ENCODE measurements at places on chromosomes 12 and 14. TPM values are rescaled to one million over a fixed set of nuclear protein-coding genes. Genes with fewer than 3 reads are reported as not detected.
A peak's percentile ranks its signal among the peaks of the same experiment; 100 is the strongest.

DNA sequence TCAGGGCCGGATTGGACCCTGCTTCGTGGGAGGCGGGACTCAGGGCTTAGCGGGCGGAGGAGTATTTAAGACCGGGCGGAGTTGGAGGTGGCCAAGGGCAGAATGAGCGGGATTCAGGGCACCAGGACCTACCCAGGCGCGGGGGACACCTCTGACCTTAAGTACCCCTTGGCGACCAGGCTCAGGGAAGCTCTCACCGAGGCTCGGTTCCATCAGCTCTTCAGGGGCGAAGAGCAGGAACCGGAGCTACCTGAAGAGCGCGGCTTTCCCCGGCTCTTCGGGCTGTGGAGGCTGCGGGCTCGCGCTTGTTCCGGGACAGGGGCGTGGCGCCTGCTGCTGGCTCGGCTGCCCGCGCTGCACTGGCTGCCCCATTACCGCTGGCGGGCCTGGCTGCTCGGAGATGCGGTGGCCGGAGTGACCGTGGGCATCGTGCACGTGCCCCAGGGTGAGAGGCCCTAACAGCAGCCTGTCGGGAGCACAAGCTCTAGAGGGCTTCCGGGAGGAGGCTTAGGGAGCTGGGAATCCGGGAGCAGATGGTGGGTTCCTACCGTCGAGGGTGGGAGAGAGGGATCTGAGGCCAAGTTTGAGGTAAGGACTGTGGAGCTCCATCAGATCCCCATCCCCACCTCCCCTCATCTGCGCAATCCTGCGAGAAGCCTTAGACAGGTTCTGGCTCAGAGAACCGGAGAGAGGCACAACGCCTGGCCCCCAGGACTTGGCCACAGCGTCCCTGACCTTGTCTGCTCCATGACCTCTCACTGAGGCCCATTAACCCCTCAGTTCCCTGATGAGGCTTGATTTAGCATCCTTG lies 8.4 kb downstream of the ARHGEF25 start:
- DNase-seq: no peak

DNA sequence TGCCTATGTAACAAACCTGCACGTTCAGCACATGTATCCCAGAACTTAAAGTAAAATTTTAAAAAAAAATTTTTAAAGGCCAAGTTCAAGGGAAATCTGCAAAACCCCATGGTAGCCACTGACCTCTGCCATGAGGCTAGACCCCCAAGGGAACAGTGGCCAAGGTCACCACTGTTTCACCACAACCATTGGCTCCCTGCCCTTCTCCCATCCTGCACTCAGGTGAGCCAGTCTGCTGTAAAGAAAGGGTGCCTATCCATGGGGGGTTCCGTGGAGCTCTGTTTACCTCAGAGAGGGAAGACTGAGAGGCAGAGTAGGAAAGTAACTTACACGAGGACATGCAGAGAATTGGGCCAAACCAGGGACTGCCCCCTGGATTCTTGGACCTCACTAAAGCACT lies 38.6 kb downstream of the VWF start:
- DNase-seq: no peak

GRCh38 chr12:54272214-54272613 lies 7.7 kb downstream of the CBX5 start:
- no peak for DNase-seq

- DNase-seq: peak; percentile 63
Observed at GRCh38 chr12:122852336-122853275, 17.3 kb downstream of the HIP1R start.

- DNase-seq: no peak
Observed at GRCh38 chr12:49288922-49289555, 5.9 kb upstream of the PRPH start.

The MAP1LC3B2 gene
- 0.63 TPM for total RNA-seq

DNA sequence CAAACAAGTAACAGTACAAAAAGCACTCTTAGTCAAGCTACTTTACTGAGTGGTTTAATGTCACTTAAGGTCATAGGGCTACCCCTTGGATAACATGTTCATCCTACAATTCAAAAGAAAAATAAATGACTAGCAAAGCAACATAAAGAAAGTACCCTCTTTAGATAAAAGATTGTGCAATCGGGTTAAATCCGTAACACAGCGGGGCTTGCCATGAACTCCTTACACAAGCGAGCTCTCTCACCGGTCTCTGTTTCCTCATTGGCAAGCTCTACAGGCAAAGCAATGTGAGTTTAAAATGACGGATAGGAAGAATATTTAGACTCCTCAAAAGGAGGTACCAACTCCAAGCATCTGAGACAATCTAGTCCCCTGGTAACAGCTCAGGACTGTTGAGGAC lies 140.6 kb downstream of the EGLN3 start:
- no peak for DNase-seq

GRCh38 chr12:53044052-53044581 lies 5.7 kb upstream of the TNS2 start:
- peak; percentile 43 for DNase-seq

DNA sequence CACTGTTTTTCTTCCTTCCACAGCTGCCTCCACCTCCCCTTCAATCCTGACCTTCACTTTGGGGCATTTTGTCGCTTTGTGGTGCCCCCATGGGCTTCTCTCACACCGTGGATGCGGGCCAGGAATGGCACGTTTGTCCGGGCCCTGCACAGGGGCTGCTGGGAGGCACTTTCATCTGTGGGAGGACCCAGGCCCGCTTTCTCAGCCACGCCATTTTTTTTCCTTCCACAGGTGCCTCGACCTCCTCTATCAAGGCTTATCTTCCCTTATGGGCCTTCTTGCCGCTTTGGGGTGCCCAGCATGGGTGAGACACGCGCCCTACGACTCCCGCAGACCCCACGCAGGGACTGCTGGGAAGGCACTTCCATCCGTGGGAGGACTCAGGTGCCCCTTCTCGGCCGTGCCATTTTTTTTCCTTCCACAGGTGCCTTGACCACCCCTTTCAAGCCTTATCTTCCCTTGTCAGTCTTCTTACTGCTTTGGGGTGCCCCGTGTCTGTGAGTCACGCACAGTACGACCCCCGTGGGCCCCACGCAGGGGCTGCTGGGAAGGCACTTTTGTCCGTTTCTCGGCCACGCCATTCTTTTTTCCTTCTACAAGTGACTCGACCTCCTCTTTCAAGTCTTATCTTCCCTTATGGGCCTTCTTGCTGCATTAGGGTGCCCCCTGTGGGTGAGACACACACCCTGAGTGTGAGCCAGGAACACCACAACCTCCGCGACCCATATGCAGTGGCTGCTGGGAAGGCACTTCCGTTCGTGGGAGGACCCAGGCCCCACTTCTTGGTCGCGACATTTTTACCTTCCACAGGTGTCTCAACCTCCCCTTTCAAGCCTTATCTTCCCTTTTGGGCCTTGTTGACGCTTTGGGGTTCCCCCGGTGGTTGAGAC lies 270.7 kb downstream of the ALG10 start:
- no peak for DNase-seq

The BATF gene
- total RNA-seq: not detected

The DPPA3 gene
- not detected for total RNA-seq

The C12orf42 gene
- total RNA-seq: not detected

DNA sequence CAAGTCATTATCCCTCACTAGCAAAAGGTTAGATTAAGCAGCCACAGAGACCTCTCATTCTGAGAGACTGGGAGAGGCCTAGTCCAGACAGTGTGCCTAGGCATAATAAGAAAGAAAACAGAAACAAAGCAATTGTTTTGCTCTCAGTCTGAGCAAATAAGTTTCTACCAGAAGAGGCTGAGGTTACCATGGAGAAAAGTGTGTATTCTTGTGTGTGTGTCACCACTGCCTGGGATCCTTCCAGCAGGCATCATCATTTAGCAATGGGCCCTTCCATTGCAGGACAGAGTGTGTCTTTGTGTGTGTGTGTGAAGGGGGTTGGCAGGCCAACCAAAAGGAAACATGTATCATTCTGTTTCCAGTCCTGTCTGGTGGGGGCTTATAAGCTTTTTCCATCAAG lies 3.7 kb downstream of the EFS start:
- peak; percentile 93 for DNase-seq

The AHNAK2 gene
- total RNA-seq: 58.0 TPM

DNA sequence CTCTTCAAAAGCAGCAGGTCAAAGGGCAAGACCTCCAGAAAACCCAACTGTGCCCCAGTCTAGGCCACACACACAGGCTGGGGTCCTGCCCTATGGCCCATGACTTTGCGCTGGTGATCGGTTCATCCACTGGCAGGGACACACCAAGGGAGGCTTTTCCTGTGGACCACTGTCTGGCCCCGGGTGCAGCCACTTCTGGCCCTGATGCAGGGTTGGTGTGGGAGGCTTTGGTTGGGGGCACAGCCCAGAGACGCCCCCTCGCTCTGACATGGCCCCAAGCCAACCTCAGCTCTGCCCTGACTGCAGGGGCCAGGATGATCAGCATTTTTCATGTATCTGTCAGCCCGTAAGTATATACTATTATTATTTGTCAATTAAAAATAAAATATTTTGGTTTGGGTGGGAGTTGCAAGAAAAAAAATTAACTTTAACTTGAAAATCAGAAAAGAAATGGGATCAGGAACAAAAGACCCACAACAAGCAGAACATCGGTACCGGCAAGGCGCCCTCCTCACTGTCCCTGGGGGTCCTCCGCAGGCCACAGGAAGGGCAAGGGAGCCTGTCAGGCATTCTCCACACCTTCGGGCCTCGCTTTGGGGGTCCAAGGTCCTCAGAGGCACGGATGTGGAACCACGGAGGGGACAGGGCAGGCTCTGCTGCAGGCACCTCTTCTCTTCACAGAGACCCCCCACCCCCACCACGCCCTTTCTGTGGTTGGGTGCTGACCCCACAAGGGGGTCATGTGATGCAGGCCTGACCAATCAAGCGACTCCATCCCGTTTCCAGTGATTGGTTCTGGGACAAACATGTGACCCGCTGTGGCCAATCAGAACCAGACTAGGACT lies 181.5 kb upstream of the SFSWAP start:
- no peak for DNase-seq

- DNase-seq: no peak
Observed at GRCh38 chr14:59398841-59399240, 66.3 kb downstream of the GPR135 start.

DNA sequence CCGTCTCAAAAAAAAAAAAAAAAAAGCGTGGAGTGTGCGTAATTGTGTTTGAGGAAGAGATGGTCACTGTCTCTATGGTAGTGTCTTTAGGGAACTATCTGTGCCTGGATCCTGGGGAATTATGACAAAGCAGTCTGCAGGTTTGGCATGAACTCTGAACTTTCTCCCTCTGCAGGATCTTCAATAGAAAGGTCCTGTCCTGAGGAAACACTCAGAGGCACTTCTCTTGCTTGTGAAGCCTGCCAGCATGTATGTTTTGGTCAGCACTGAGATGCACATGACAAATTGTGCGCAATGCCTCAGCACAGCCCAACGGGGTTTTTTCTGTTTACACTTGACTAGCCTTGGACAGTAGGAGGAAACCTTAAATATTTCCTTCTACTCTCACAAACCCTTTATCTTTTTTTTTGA lies 46.6 kb downstream of the ATF7 start:
- DNase-seq: no peak

- no peak for DNase-seq
Observed at GRCh38 chr14:95182379-95182778, 25.1 kb upstream of the DICER1 start.

The PIANP gene
- not detected for total RNA-seq

DNA sequence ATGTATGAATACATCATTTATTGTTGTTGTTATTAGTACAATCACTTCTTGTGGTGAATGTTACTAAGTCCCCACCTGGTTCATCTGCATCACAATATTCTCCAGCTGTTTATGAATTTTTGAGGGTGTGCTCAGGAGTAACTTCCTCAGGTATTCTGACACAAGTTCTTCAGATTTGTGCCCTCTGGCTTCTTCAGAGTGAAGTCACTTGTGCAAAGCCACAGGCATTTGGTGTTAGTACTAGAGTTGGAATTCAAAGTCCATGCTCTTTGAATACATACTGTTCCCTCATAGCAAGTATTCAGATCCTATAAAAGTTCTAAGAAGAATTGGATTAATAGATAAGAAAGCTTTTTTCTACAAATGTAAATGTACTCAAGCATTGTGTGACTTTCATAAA lies 150.3 kb upstream of the AVPR1A start:
- peak; percentile 13 for DNase-seq

The C12orf50 gene
- total RNA-seq: not detected

The FGD6 gene
- total RNA-seq: 6.4 TPM

The PDE3A gene
- 0.43 TPM for total RNA-seq

DNA sequence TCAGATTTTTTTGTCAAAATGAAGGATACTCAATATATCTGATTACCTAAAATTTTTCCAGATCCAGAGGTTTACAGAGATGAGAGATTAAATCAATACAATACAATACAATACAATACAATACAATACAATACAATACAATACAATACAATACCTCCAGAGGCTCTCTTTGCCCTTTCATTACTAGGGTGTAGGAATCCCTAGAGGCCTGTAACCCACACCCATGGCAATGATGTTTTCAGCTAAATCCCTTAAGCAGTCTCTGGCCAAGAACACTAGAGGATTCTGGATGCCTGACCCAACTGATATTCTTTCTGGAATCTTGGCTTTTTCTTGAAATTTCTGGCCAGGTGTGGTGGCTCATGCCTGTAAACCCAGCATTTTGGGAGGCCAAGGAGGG lies 23.7 kb upstream of the AEBP2 start:
- DNase-seq: no peak

DNA sequence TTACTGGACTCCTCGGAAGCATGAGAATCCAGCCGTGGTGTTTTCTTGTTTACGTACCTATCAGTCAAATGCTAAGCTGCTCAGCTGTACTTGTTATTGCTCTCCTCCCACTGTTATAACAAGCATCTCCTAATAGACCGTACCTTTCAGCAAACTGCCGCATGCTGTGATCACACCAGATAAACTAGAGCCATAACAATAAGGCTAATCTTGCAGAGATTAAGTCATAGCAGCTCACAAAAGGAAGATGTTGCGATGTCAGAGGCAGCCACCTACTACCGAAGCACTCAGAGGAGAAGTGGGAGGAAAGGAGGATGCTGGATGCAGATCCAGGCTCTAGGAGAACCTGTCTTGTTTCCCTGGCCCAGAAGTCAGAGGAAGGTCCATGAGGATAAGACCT lies 196.0 kb downstream of the GALC start:
- no peak for DNase-seq

The SLC25A47 gene
- not detected for total RNA-seq

DNA sequence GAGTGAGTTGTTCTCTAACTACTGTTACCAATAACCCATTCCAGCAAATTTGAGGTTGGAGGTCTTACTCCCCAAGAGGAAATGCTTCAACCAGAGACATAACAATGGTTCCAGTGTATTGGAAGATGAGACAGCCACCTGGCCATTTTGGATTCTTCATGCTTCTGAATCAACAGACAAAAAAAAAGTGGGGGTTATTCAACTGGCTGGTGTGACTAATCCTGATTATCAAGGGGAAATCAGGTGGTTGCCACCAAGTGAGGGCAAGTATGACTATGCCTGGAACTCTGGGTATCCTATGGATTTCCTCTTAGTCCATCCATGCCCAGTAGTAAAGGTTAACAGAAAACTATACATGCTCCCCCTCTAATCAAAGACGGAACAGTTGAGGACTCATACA lies 29.9 kb upstream of the ZNF641 start:
- DNase-seq: no peak

The NAV3 gene
- 69.9 TPM for total RNA-seq

- DNase-seq: no peak
Observed at GRCh38 chr14:68148763-68149162, 329.2 kb downstream of the RAD51B start.

GRCh38 chr12:44088647-44089046 lies 252.8 kb downstream of the TMEM117 start:
- no peak for DNase-seq

- DNase-seq: no peak
Observed at GRCh38 chr12:51866762-51867161, 18.2 kb upstream of the FIGNL2 start.
